GM03348 (cell line): ENCODE measurements at places on chromosomes 4 and X.

DNA sequence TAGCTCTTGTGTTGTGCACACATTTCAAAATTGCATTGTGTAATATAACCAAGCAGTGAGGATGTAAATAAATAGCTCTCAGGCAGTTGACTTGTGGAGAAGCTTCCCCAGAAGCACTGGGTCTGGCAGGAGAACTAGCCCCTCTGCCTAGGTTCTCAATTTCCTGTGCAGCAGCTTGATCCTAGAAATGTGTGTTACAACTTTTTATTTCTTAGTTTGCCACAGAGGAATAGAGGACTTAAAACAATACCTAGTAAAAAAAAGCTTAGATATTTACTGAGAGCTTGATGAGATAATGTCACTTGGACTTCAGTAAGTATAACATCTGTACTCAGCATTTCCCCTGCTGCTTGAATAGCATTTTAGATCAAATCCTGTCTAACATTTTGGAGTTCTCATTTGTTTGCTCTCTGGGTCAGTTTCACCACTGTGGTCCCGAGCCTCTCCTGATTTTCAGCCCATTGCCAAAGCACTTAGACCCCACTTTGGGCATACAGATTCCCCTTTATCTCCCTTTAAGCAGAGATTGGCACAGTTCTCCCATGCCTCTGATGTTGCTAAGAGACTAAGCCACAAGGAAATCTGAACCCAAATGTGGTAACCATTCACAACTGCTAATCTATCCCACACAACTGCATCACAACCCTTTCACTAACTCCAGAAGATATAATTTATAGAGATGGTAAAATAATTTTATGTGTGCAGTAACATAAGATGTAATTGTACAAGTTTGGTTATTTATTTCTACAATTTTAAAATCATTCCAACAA, 98.2 kb upstream of the NRK start:
- DNase-seq = no peak

DNA sequence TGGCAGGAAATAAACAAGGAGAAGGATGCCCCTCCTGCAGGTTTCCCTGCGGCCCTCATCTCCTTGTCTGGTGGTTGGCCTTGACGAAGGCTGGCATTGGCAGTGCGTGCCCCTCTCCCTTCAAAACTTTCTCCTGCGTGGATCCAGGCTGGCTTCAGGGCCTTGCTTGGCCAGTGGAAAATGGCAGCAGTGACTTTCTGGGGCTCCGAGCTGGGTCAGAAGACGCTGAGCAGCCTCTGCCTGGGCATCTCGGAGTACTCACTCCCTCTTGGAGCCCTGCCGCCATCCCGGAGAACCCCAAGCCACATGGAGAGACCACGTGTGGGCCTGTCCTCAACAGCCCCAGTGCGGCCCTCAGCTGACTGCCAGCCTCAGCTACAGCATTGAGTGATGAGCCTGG, 39.5 kb downstream of the ADRA2C start:
- no peak for DNase-seq

DNA sequence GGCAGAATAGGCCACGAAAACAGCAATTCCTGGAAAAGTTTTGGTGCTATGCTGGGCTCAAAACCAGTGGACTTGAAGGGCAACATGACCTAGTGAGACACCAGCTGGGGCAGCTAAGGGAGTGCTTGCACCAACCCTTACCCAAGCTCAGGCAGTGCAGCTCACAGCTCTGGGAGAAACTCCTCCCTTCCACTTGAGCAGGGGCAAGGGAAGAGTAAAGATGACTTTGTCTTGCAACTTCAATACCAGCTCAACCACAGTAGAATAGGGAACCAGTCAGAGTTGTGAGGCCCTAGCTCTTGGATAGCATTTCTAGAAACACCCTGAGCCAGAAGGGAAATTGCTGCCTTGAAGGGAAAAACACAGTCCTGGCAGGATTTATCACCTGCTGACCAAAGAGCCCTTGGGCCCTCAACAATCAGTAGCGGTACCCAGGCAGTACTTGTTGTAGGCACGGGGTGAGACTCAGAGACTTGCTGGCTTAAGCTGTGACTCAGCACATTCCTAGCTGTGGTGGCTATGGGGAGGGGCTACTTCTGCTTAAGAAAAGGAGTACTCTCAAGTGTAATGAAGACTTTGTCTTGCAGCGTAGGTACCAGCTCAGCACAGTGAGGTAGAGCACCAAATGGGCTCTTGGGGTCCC, 19.7 kb upstream of the ABCG2 start:
- peak; percentile 16 for DNase-seq

DNA sequence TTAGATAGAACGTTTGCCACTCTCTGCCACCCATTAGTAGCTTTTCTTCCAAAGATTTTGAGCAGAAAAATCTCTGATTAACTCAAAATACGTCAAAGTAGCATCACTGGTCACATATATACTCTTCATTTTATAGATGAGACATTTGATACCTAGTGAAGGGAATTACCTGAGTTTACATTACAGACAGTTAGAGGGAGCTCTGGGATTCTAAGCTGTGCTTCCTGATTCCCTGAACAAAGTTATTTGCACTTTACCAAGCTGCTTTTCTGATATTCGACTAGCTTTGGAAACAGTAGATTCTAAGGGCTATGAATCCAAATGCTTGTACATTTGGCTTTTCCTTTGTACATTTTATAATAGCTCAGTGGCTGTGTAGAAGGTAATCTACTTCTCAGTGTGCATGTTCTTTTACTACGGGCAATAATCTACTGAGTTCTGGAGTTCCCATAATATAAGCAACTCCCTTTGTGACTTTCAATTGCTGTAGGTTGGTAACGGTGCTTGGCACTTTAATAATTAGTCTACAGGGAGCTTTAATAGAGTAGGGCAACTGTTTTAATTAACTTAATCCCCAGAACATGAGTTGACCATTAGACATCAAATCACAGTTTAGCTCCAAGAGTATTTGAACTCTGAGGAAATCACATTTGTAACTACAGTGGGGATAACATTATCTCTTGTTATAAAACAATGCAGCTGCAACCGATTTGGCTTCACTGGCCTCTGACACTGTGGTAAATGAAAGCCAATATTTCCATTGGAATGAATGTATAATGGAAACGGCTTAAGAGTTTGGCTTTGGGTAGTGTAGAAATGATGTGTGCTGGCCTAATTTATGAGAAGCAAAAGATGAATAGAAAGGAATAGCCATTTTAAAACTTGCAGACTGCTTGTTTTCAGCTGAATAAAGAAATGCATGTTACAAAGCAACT, 1602.4 kb downstream of the STIM2 start:
- no peak for DNase-seq
